HTR-8/SVneo (cell line): ENCODE measurements at places on chromosomes 1 and 21.
A peak's percentile ranks its signal among the peaks of the same experiment; 100 is the strongest.

DNA sequence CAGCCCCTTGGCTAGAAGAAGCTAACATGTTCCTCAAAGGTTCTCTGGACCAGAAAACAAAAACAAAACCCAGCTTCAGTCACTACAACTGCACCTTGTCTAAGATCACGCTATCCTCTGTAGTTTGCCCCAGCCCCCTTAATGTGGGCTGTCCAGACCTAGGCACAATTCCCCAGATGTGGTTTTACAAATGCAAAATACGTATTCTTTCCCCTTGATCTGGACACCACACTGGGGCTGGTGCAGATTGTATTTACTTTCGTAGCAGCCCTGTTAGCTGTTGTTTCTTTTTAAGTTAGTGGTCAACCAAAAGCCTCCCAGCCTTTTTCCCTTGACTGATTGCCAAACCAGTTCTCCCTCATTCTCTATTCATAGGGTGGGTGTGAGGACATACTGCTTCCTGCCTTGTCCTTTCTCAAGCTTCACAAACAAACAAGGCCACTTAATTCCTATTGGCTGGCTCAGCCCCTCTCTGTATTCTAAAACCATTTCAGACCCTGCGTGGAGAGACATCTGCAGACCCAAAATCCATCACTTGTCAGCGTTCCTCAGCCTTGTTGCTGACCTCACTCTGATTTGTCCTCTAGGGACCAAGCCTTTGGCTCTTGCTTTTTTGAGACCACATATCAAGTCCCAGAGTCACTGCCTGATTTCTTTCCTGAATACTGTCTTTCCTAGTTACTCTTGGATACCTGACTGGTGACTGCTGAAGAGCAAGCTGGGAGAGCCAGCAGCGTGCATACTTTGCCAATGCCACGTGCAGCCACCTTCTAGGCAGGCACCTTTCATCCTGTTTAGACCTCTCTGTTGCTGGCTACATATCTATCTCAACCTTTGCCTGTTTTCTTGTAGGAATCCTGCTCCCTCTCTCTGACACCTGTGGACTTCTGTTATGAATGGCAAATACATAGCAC is 96.4 kb upstream of the RAB3GAP2 start:
- DNase-seq, result no peak

DNA sequence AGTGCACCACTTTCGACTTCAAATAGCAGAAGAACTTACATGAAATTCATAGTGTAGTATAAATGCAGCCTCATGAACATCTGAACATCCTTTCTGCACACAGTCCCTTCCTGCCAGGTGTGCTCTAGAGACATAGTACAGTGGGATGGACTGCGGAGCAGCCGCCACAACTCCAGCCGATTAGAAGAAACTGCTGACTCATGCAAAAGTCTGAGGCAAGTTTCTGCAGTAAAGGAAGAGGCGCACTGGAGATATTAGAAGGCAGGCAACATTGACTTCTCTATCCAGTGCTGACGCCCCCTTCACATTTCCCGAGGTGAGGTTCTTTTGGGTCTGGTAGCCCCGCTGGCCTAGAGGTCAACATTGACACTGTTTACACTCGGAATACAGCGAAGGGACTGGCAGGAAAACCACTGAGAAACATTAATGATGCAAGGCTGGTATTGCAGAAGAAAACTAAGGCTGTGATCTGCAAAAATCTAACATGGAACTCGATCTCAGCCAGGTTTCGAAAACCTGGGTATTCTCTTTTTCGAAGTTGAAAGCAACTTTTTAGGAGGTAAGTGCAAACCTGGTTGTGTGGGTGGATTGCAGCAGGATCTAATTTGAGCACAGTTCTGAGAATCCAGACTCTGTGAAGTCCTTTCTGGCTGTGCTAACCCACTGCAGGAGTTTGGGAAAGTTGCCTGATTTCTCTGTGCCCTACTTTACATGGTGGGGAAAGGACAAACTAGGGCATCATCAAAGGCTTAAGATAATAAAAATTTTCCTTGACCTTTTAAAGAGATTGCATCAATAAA is 90.7 kb downstream of the CDC7 start:
- DNase-seq, result no peak

DNA sequence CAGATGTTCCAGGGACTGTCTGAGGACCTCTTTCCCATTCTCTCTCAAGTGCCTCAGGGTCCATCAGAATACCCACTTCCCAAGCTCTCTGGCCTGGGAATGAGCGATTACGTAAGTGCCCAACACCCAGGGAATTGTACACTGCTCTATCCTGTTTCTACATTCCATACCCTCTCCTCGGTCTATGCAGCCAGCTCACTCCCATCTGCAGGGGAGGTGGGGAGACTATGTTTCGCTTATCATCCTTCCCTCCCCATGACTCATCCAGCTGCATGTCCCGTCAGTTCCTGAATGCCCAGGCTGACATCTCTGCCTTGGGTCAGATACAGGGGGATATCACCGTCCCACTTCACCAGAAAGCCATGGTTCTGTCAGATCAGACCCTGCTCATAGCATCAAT is 34.5 kb upstream of the CD1D start:
- peak; percentile 47 for DNase-seq

DNA sequence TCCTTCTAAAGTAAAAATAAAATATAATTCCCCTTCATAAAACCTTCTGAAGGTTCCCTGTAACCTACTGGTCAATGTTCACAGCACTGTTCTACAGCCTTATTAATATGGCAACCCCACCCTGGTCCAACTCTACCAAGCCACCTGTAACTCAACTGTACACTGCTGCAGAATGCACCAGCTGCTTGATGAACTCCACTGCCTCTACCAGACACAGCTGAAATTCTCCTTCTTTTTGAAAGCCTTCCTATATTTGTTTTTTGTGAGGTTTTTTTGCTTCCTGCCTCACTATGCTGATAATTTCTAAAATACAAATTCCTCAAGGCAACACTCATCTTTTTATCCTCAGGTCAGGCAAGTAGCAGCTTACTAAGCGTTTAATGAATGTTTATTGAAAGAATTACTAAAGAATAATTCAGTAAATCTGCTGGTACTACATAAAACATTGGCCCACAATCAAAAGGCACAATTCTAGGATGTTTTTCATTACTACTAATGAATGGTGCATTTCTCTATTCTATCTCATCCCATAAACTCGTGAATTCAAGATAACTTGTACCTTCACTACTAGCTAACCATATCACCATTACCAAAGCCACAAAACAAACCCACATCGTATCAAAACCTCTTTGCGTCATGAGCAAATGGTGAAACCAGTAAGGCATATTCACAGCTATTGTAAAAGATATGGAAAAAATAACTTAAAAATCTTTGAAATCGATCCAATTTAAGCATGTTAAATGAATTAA is 2.4 kb downstream of the SSX2IP start:
- no peak for DNase-seq

DNA sequence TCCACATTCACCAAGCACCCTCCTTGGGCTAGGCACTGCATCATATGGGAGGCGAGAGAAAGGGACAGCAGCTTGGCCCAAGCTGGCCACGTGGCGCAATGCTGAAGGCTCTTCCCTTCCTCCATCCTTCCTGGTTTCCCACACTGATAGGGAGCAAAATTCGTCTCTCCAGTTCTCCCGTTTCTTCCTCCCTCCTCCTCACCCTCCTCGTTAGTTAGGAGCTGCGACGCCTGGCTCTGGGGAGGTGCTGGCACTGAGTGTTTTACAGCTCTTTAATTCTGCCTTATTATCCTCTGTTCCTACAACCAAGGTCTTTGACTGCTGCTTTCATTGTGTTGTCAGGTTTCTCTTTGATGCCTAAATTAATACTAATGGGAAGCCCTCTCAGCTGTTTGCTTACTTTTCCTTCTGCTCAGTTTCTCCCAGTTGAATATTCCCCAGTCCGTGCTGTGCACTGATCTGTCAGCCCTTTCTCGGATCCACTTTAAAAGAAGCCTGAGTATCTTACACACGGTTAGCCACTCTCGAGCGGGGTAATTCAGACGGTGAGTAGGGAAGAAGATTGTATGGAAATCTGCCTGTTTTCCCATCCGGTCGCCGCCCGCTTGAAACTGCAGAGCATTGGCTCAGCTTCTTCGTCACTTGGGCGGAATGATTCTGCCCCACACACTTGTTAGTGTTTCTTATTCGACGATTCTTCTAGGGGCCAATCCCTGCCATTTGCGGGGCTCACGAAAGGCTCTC is 56.2 kb upstream of the SMYD2 start:
- no peak for DNase-seq

- DNase-seq, result no peak
Measured at GRCh38 chr1:186566140-186566855, 105.4 kb upstream of the PDC start.

- no peak for DNase-seq
Measured at GRCh38 chr1:15139654-15140350, 13.7 kb upstream of the TMEM51 start.

- no peak for DNase-seq
Measured at GRCh38 chr21:28776251-28776650, 216.4 kb downstream of the LTN1 start.

DNA sequence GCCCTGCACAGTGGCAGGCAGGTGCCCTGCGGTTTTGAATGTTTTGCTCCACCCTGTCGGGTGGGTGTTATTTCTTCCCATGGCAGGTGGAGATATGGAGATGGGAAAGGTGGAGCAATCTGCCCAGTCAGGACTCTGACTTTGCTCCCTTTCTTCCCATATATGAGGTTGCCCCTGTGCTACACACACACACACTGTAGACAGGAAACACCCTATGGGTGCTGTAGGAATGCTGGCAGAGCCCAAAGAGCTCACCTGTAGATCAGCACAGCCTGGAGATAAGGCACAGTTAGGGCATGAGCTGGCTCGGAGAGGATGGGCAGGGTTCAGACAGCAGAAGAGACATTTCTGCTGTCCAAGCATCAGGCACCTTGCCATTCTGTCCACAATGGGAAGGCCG is 246.0 kb upstream of the AJAP1 start:
- DNase-seq, result no peak

DNA sequence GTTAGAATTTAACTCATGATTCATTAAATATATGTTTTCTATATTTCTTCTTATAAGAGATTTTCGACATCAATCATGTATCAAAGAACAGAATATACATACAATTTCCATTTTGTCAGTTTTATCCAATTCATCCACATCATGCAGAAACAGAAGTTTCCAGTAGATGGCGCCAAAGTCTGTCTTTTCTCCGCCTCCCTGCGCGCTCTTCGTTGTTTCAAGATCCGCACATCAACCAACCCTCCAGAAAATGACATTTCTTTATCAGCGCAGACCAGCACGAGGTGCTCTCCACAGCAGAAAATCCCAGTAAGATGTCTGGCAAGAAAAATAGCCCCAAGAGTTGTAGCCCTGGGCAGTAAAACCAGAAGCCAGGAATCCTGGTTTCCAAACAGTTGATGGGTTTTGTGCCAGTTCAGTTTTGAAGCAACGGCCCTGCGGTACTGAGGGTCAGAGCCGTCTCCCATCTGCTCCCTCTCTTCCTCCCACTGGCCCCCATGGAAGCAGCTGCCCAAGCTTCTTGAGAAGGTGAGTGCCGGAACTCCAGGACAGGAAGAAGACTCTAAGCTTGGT is 38.6 kb upstream of the GPR137B start:
- peak; percentile 81 for DNase-seq

- DNase-seq, result no peak
Measured at GRCh38 chr1:227895828-227896685, 51.7 kb downstream of the WNT9A start.

GRCh38 chr1:110485725-110486124 is 33.2 kb downstream of the KCNA10 start:
- no peak for DNase-seq

DNA sequence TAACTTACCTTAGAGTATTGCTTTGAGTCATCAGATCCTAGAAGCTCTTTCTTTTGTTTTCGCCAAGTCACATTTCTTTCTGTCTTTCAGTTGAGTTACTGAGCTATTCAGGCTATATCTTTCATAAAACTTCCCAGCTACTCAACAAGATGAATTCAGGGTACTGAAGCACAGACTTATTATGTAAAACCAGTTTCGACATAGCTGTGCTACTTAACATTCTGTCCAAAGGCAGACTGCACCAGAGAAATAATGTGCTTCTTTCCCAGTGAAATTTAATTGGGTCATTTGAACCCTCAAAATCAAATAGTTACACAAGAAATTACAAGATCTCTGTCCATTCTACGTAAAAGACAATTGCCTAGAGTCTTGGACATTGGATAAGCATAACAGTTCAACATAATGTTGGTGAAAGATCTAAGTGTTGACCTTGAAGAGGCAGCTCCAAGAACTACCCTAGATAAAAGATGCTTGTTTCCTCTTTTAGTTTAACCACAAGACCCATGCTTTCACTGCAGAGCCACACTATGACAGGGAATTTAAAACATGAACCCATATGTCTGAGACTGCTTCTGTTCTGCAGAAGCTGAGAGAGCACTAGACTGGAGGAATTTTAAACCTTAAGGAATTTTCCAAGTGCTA is 163.2 kb downstream of the LRRC40 start:
- no peak for DNase-seq

GRCh38 chr1:211326528-211327345 is at the start of gene TRAF5:
Gene TRAF5 (plus strand): TSS chr1:211326833. CDS start chr1:211353240, 26,407 bp downstream.
- DNase-seq, result peak; percentile 51

- no peak for DNase-seq
Measured at GRCh38 chr1:193592317-193592716, 405.9 kb upstream of the B3GALT2 start.

GRCh38 chr1:10283318-10283984 is 73.1 kb downstream of the KIF1B start:
- no peak for DNase-seq

- peak; percentile 41 for DNase-seq
Measured at GRCh38 chr1:32953495-32953894, 11.1 kb downstream of the RNF19B start.

DNA sequence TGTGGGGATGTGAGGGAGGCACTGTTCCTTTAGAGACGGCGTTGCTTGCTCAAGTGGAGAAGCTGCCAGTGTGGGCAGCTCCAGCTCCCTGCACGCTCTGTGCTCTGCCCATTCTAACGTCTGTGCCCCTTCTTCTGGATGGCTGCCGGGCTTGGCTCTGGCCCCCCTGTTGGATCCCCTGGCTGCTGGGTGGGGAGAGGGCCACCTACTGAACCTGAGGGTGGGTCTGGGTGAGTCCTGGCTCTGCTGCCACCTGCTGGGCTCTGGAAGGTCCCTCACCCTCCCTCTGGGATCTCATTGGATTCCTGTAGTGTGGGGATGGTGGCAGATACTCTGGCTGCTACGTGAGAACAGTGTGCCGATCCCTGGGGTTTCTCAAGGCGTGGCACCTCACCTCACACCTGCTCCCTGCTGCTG is 5.0 kb downstream of the PFKL start:
- peak; percentile 64 for DNase-seq
